DMS 273 treated with DMSO at 0.1 percent for 48 hours (cell line): ENCODE measurements at places on chromosomes 4 and X.

DNA sequence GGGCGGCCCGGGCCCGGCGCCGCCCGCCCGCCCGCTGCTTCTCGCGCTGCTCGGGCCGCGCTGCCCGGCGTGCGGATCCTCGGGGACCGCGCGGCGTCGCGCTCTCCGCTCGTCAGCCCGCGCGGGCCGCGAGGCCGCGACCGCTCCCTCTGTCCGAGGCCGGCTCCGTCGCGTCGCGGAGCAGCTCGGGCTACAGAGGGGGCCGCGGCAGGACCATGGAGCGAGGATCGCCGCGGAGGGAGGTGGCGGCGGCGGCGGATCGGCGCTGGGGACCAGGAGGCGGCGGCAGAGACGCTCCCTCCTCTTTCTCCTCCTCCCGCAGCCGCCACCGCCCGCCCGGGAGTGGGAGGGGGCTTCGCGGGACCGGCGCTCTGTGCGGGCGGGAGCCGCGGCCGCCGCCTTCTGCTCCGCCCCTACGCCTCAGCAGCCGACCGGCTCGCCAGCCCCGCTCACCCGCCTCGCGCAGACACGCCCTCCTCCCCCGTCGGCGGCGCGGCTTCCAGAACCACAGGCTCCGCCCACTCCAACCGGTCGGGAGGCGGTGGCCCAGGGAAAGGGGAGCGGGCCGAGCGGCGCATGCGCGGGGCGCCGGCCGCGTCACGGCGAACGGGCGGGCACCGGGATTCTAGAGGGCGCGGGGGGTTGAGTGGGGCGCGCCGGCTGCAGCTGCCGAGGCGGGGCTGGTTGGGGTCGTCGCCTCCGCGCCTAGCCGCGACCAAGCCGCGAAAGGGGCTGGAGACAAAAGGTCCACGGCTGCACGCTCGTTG, at the start of gene CASK:
CASK (minus strand) TSS at position 344 of the 767 bp plus-strand sequence. CDS start 566 bp downstream, outside the sequence.
- DNase-seq, result peak; percentile 76

DNA sequence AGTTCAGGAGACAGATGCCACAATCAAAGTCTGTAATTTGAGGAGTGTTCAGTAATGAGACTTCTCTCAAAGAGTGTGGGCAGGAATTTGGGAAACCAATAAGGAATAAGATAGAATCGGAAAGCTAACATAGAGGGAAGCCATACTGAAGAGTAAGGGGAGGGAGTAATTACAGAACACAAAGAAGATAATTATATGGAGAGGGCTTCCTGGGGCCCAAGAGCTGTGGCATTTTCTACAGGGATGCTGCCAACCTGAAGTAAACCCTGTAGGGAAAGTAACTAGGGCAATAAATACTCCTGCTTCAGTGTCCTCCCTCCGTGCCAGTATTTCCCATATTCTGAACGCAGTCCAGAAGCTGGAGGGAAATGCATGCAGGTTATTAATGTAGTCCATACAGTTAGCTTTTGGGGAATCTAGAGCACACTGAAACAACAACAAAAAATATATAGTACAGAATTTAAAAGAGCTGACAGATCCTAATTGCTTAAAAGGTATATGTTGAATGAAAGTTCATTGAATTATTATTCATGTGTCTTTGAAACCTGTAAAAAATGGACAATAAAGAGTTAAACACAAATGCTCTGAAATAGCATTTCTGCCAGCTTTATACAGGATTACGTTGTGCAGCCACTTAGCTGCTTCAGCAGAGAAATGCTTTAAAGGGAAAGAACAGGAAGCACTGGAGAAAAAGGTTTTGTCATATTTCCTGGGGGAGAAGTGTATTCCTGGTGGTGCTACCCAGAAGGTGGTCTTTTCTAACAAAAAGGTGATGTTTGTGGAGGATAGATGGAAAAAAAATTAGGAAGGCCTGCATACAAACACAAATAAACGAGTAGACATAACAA, 48.0 kb downstream of the CXXC4 start:
- DNase-seq, result no peak

DNA sequence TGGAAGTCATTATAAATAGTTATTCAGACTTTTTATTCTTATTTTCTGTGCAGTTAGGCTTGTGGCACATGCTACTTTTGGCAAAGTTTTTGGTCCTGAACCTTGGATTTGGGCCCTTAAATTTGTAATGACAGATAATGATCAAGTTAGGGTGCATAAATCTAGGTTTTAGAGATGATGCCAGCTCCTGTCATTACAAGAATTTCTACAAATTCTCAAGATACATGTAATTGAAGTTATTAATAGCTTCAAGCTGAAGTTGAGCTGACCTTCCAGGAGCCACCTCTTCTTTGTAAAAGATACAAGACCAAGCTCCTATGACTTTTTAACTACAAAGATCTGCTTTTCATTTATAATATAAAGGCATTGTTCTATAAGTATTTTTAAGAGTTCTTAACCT, 255.6 kb upstream of the UGT8 start:
- DNase-seq, result no peak

- peak; percentile 63 for DNase-seq
Observed at GRCh38 chrX:40931921-40932320, 153.3 kb upstream of the USP9X start.

DNA sequence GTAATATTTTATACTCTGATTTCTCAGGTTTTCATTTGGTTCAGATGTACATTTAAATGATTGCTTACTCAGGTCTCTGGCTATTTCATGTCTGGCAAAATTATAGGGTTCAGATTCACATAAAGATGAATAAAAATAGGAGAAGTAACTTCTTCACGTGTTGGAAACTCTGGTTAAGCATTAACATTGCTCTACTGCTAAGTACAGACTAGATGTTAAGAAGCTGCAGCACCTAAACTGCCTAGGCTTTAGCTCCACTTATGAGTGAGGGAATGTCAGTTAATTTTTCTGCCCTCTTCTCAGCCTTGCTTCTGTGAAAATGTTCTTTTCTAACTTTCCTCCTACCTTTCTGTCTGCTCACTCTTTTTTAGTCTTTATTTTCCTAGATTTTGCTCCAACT, 361.2 kb downstream of the ARAP2 start:
- DNase-seq, result no peak

DNA sequence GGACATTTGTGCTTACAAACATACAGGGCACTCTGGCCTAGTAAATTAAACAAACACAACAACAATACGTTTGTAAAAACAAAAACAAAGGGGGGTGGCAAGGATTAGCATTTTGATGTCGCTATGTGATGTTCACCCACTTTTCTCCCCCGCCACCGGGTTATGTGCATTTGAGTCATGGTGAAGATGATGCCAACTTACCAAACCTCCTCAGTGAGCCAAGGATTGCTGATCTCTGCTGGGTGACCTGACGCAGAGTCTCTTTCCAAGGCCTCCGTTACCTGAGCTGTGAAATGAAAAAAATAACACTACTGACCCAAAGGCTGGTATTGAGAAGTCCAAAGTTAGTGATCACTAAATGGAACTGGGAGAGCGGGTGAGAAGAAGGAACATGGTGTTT, 85.4 kb downstream of the RBM47 start:
- no peak for DNase-seq

DNA sequence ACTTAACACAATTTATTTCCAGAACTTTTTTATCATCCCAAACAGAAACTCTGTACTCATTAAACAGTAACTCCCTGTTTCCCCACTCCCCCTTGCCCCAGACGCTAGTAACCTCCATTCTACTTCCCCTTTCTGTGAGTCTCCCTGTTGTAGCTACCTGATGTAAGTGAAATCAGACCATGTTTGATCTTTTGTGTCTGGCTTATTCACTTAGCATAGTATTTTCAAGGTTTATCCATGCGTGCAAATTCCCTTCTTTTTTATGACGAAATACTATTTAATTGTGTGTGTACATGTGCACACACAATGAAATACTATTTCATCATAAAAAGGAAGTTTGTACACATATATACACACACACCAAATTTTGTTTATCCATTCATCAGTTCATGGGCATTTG, 5.2 kb downstream of the PKD2 start:
- DNase-seq, result no peak

- no peak for DNase-seq
Observed at GRCh38 chrX:100194082-100194775, 215.8 kb downstream of the PCDH19 start.

DNA sequence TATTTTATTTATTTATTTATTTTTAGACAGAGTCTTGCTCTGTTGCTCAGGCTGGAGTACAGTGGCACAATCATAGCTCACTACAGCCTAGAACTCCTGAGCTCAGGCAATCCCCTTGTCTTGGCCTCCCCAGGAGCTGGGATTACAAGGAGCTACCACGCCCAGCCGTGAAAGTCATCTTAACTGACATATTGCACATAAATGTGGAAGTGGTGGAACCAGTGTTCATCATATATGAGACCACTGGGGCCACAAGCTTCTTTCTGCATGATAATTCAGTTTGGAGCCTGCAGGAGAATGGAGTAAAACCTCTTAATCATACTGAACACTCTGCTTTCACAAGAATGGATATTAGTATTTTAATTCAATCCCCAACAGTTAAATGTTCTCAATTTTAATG, 12.5 kb upstream of the CTSO start:
- DNase-seq, result no peak

- no peak for DNase-seq
Observed at GRCh38 chr4:6134612-6135220, 65.6 kb downstream of the JAKMIP1 start.

- DNase-seq, result no peak
Observed at GRCh38 chrX:97405031-97405660, 521.4 kb downstream of the RPA4 start.

GRCh38 chr4:172683021-172683420, 485.6 kb upstream of the GALNT7 start:
- DNase-seq, result no peak

DNA sequence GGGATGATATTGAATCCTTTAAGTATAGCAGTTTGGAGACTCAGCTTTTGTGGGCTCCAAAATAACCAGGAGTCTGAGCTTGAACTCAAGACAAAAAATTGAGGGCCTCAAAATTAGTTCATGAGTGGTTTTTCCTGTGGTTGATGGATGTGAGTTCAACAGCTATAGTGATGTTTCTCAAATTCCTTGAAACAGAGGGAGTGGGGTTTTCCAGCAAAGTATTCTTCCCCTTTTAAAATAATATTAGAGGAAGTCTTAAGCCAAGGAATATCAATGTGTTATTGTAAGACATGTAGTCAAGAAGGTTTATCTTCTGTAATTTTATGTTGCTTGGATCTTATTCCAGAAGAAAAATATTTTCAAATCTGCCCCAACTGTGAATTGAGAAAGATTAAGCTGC, 10.6 kb downstream of the OTC start:
- no peak for DNase-seq

- DNase-seq, result no peak
Observed at GRCh38 chr4:986428-986878, 391 bp upstream of the IDUA start.

GRCh38 chrX:69150281-69150960, 14.8 kb downstream of the PJA1 start:
- DNase-seq, result no peak

- DNase-seq, result no peak
Observed at GRCh38 chrX:71320126-71320525, 18.6 kb downstream of the ITGB1BP2 start.

GRCh38 chr4:123306769-123307168, 89.8 kb upstream of the SPRY1 start:
- no peak for DNase-seq

GRCh38 chr4:170589597-170590191, 499.9 kb upstream of the AADAT start:
- peak; percentile 3 for DNase-seq

DNA sequence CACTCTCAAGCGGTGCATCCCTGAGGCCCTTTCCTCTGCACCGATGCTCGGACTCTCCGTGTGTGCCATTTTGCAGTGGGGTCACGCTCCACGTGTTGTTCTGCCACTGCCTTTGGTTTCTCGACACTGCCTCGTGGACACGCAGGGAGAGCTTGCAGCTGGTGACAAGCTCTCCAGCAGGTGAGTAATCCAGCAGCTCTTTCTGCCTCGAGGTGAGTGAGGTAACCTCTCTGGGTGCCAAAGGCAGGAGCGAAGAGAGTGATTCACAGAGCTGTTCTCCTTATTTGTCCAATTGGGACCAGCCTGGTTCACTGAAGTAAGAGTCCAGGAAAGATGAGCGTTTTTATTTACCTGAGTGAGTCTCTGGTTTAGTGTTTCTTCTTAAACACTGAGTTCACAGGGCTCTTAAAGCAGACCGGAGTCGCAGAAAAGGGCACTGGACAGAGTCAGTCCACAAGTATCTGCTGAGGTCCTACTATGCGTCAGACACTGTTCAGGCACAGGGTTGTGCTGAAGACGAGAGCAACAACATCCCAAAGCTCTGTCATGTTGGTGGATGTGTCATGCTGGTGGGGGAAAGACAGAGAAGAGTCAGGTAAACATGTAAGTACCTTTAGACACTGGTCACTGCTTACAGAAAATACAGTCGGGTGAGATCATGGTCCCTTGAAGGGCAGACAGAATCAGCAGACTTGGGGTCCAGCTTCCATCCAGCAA, 61.8 kb downstream of the FHDC1 start:
- no peak for DNase-seq

- DNase-seq, result no peak
Observed at GRCh38 chr4:166128403-166128802, 255.4 kb downstream of the TLL1 start.

- DNase-seq, result no peak
Observed at GRCh38 chrX:23505531-23506303, 161.6 kb upstream of the PRDX4 start.

DNA sequence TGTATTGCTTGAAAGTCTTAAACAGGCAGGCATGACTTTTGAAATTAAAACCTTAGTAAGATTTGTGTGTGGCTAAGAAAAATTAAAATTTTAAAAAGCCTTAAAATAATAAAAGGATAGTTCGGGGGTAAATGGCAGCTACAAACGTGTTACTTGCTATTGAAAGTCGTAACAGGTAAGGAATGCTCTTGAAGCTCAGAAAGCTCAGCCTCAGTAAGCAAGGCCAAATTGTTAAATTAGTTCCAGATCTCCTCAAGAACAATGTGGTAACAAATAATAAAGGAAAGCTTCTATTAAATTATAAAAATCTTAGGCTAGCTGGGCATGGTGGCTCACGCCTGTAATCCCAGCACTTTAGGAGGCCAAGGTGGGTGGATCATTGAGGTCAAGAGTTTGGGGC, 25.5 kb downstream of the PRMT9 start:
- DNase-seq, result no peak

DNA sequence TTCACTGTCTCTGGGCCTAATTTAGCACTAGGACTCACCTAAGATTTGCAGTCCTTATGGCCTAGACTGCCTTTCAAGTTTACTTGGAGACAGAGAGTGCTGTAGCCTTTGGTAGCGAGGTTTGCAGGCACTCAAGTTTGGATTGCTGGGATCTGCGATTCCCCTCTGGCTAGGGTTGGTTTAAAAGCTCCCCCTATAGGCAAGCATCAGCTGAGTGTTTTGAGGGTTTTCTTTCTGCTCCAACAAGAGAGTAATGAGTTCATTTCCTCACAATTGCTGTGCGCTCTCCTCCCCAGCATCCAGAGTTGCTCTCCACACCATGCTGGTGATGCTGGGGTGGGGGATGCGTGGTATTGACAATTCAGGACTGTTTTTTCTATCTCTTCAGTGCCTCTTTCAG, 206.9 kb downstream of the GLUD2 start:
- no peak for DNase-seq

DNA sequence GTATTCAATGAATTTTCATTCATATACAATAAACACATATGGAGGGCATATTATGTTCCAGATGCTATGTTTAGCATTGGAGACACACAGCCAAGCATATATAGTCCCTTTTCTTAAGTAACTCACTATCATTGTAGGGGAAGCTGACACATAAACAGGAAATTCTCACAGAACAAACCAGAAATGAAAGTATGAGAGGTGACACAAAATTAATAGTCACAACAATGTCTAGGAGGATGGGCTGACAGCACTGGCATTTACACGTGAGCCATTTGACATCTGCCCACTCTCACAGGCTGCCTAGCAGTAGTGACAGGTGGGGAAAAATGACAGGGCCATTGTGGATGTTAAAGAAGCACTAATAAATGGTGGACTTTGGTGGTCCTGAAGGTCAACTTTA, 2.6 kb upstream of the CNOT6L start:
- DNase-seq, result no peak
